ENCODE measurements at places on chromosomes 3 and 15.

GRCh38 chr15:56653787-56654186, 79.5 kb downstream of the ZNF280D start:
- DNase-seq, result no peak

- no peak for DNase-seq
Measured at GRCh38 chr15:78715434-78715833, 74.4 kb upstream of the CHRNB4 start.

- DNase-seq, result no peak
Measured at GRCh38 chr3:102290241-102290640, 144.6 kb upstream of the ZPLD1 start.

- peak; percentile 45 for DNase-seq
Measured at GRCh38 chr3:8767667-8768363, 1.6 kb downstream of the OXTR start.

DNA sequence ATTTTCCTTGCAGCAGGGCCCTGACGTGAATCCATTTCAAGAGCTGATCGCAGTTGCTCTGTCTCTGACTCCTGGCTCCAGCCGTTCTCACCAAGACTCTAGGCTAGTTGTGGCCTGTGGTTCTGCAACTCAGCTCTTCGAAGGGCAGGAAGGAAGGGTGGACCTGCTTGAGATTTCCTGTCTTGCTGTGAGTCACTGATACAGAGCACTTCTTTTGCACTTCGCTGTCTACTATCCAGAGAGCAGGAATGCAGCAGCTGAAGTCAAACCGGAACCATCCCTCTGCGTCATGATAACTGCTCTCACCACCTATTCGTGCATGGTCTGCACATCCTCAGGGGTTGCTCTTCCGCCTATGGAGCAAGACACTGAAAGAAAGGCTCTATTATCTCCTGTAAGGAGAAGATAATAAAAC, 59.7 kb downstream of the RAP2B start:
- peak; percentile 38 for DNase-seq

- no peak for DNase-seq
Measured at GRCh38 chr15:29678504-29679034, 143.7 kb downstream of the TJP1 start.

Measured in colonic mucosa (tissue), 4 donors.